ENCODE measurements at places on chromosomes 2 and 18.

GRCh38 chr2:70960833-70961647 is 17.4 kb upstream of the ANKRD53 start:
- no peak for DNase-seq

DNA sequence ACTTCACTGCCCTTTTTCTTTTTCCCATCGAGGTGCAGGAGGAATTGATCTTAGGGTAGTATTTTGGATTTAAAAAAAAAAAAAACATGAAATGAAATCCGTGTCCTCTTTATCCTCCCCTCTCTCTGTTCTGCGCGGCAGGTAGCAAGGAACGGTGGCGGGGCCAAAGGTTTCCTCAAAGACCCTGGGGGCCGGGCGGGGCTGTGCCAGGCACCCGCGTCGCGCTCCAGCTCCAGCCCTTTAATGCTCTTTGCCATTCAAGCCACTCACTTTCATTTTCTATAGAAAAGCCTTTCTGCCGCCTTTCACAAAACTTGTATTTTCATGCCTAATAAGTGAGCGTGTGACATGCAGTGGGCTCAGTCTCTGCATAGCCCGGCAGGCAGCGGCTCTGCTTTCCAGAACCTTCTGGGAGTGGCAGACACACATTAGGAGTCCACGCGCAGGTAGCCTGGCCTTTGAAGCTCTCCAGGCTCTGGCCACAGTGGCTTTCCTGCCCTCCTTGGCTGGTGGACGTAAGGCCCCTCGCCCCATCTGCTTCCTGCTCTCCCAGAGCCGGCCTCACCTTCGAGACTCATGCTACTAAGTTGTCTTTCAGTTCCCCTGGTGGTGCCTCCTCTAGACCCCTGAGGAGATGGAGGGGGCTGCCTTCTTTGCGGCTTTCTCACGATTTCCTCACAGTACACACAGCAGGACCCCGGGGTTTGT is 41.7 kb downstream of the AGAP1 start:
- no peak for DNase-seq

GRCh38 chr2:66390811-66391210 is 44.1 kb upstream of the MEIS1 start:
- no peak for DNase-seq

GRCh38 chr2:171531836-171532450 is 9.7 kb downstream of the CYBRD1 start:
- no peak for DNase-seq

DNA sequence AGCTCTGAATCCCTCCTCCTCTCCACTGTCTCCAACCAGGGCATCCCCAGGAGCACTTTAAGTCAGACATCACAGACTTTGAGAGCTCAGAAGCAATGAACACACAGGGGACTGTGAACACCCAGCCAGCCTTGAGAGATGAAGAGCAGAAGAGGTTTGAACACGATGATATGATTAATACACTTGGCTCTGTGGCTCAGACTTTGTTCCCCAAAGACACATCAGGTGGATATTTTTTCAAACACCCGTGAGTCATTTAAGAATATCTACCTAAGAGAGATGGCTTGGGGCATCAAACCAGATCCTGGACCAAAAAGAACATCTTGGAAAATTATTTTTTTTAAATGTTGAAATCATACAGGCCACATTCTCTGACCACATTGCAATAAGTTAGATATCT is 134.9 kb upstream of the OTOS start:
- no peak for DNase-seq

GRCh38 chr2:60508339-60508917 is 45.0 kb downstream of the BCL11A start:
- no peak for DNase-seq

DNA sequence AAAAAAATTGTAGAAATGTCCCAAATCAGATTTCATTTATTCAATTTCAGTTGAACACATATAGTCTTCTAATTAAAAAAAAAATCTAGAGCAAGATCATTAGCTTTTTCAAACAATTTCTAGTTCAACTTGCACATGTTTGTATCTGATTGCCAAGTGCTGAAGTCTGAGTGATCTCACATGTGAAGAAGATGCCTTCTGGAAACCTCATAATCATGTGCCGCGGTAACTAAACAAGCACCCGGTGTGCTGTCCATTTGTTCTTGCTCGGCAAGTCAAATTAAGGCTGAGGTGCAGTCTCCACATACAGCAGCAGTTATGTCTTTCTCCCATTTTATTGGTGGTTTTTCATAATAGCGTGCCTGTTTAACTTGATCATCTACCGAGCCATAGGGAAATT is 18.7 kb downstream of the CABLES1 start:
- no peak for DNase-seq

- no peak for DNase-seq
Observed at GRCh38 chr18:39655341-39655740, 2089.7 kb upstream of the CELF4 start.

- DNase-seq: no peak
Observed at GRCh38 chr18:29596959-29597358, 1420.0 kb upstream of the CDH2 start.

GRCh38 chr2:25505182-25505581 is 163.5 kb upstream of the DNMT3A start:
- no peak for DNase-seq

- no peak for DNase-seq
Observed at GRCh38 chr2:25576596-25576995, 96.8 kb downstream of the DTNB start.

GRCh38 chr2:70043252-70043875 is 43.9 kb upstream of the PCBP1 start:
- no peak for DNase-seq

GRCh38 chr2:216578325-216578724 is 54.9 kb upstream of the IGFBP2 start:
- no peak for DNase-seq

GRCh38 chr2:113842919-113843736 is 46.8 kb upstream of the ACTR3 start:
- DNase-seq: no peak

DNA sequence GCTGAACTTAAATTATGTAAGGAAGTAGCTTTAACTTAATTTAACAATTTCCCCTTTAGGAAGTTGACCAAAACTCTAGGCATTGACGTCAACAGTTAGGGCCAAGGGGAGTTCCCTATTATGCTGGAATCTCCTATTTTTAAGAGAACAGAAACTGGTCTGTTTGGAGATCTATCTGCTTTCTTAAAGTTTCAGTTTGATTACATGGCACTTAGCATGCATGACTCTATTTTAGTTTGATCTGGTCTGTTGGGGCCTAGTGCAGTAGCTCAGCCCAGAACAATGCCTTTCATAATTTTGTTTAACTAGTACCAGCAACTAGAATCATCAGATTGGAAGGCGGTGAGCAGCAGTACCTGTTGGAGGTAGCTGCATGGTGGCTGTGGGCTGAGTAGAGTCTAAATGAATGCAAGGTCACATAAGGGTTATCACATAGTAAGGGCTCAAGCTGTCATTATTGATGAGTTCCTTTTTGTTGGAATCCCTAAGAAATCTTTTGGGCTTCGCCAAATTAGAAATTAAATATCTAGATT is 60.5 kb upstream of the ZNG1B start:
- no peak for DNase-seq

GRCh38 chr18:28040716-28041115 is 136.2 kb downstream of the CDH2 start:
- no peak for DNase-seq

DNA sequence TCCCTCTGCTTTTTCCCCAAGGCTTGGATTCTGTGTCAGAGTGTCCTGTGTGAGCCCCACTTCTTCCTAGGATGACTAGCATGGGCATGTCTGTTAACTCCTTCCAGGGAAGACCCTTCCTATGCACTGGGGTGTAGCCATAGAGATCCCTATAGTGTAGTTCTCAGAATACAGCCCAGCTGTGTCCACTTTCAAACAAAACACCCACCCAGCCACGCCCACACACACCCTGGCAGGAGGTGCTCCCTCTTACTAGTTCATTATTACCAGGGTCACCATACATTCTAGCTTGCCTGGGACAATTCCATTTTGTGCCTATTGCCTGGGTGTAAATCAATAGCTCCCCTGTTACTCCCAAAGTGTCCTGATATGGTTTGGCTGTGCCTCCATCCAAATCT is 195.6 kb downstream of the MYCN start:
- no peak for DNase-seq

DNA sequence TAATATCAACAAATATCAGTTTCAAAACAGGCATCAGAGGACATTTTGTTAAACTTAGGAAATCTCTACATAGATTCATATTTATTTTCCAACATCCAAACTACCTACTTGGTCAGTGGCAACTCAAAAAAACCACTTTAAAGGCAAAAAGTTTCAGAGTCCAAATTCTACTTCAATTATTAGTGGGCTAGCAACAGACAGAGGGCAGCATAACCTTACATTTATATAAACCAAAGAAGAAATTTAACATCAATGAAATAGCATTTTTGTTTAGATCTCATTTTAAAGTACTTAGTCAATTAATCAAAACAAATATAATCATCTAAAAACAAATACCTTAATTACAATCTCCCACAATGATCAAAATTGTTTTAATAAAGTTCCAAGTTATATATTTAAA is 33.3 kb downstream of the RTTN start:
- DNase-seq: no peak

DNA sequence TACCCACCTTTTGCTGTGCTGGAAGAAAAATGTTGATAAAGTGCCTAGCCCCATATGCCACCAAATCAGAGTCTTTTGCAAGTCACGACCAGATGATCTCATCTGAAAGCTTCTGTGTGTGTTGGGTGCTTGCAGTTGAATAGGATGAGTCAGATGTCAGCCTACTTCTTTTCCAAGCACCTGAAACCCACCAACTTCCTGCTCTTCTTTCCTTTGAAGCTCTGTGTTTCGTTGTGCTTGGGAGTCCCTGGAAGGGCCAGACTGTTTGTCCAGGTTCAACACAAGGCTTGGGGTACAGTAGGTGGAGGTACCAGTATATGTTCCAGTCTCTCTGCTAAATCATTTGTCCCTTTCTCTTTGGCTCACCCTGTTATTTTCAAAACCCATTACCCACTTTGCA is 36.8 kb upstream of the LCLAT1 start:
- DNase-seq: no peak

DNA sequence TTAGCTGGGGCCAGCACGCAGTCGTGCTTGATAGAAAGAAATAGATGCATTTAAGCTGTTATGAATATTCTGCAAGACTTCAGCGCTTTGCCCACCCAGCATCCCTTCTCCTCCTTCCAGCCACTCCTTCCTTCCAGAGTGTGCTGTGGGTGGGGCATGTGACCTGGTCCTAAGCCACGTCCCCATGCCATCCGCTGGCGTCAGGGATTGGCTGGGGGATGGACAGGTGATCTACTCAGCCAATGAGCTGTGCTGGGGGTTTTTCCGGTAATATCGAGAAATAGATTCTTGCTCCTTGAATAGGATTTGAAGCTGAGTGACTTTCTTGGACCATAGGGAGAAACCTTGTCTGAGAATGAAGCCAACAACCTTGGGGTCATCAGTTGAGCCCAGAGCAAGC is 4.8 kb upstream of the ZAP70 start:
- DNase-seq: no peak

DNA sequence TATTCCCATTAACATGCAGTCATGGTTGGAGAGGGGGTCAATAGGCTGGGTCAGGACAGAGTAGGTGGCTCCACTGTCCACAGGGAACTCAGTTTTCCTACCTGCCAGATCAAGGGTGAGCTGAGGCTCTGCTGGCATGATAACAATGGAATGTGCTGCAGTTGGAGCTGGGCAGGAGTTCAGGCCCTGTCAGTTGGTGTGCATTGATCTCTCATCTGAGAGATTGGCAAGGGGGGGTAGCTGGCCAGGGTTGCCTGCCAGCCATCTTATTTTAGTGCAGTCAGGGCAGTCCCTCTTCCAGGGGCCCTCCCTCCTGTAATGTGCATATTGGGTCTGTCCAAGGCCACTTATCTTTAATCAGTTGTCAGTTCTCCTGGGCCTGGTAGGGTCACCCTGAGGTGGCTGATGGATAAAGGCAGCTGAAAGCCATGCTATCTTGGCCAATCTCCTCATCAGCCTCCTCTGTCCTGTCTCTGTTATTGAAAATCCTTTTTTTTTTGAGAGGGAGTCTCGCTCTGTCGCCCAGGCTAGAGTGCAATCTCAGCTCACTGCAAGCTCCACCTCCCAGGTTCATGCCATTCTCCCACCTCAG is 38.1 kb upstream of the CCBE1 start:
- DNase-seq: no peak

GRCh38 chr2:35873921-35874320 is 481.7 kb upstream of the CRIM1 start:
- DNase-seq: no peak

GRCh38 chr2:100321179-100321865 is 979 bp downstream of the LONRF2 start:
- DNase-seq: no peak

DNA sequence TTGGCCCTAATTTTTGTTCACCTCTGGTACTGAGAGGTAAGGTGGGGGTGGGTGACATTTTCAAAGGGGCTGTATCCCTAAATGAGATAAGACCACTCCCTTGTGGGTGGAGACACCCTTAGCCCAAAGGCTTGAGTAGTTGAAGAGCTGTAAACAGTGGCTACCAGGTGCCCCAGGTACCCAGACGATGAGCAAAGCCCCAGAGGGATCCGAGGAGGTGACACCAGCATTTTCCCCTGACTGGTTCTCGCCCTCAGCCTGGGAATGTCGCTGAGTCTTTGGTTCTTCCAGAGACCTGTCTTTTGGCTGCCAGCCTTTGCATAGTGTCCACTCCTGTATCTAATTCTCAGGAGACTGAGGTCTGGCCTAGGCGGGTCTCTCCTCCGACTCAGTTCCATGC is 36.5 kb downstream of the RRM2 start:
- DNase-seq: no peak

- DNase-seq: no peak
Observed at GRCh38 chr2:165601928-165602521, 132.5 kb downstream of the CSRNP3 start.

DNA sequence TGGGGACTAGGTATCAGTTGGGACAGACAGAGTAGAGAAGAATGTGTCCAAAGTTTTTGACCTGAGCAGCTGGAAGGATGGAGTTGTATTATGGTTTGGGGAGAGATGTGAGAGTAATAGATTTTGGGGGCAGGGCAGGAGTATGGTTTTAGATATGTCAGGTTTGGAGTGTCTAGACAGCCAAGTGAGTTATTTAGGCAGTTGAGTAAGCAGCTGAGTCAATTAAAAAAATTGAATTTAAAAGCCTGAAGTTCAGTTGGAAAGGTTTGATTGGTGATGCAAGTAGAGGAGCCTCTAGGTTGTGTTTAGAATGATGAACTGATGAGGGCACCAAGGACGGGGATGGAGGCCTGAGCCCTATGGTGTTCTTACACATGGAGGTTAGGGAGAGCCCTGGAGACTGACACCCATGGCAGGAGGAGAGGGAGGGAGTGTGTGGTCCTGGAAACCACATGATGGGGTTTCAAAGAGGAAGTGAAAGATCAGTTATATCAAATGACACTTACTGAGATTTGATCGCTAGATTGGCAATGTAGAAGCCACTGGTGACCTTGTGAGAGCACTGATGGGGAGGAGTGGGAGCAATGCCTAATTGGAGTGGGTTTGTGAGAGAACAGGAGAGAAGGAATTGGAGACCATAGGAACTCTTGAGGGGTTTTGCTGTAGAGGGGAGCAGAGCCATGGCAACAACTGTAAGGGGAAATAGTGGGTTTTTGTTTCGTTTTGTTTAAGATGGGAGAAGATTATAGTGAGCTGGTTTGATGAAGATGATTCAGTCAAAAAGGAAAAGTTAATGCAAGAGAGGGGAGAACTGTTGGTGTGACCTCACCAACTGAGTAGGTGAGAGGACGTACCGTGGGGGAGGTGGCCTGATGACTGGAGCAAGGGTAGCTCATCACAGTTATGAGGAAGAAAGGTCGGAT is 10.3 kb downstream of the ITGA6 start:
- DNase-seq: no peak
